GM04503 (cell line): ENCODE measurements at places on chromosomes 5 and 9.

- no peak for DNase-seq
Measured at GRCh38 chr5:142795251-142795650, 25.1 kb downstream of the ARHGAP26 start.

GRCh38 chr9:18629136-18629535 is 155.2 kb downstream of the ADAMTSL1 start:
- no peak for DNase-seq

GRCh38 chr5:166562246-166562645 is 1729.2 kb upstream of the WWC1 start:
- DNase-seq, result no peak

GRCh38 chr9:107360098-107360497 is 77.0 kb downstream of the RAD23B start:
- no peak for DNase-seq

DNA sequence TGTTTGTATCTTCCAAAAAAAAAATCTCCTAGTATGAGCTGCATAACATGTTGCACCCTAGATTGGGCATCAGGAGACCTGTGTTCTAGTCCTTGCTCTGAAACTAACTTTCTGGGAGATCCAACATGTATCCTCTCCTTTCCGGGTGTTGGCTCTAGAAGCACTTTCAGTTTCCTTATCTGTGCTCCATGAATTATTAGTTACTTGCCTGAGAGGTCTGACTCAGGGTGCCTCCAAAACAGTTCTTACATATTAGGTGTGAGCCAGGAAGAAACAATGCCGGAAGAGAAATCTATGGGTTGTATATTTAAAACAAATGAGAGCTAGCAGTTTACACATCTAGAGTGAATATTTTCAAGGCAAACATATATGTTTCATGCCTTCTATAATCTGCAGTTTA is 36.7 kb upstream of the SLC36A2 start:
- DNase-seq, result no peak

DNA sequence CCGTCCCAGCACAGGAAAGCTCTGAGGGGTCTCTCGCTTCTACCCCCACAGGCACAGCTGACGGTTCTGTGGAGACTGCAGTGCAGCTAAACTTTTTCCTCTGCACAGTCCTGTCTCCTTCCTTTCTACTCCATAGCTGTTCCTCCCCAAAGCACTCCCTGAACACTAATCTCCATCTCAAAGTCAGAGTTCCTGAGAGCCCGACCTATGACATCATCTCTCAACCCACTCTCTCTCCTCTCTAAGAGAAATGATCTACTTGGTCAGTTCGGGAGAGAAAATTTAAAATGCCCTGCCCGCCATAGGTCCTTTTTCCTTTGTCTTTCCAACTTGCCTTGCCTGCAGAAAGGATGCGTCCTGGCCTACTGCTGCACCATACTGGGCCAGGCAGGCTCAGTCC is 90.6 kb downstream of the FANCC start:
- DNase-seq, result no peak

DNA sequence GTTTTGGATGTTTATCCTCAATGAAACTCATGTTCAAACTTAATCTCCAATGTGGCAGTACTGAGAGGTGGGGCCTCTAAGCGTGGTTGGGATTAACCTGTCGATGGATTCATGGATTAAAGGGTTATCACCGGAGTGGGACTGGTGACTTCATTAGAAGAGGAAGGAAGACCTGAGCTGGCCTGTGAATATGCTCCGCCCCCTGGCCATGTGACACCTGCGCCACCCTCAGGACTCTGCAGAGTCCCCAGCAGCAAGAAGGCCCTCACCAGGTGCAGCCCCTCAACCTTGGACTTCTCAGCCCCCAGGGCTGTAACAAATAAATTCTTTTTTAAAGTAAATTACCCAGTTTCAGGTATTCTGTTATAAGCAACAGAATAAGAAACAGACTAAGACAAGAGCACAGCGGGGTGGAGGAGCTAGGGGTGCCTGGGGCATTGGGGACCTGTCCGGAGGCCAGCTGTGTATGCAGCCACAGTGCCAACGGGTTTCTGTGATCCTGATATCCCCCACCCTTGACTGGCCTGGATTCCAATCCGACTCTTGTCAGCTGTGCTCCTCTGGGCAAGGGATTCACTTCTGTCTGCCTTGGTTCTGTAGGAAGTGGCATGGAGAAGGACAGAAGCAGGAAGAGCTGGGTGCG is 3.2 kb upstream of the MAPK9 start:
- no peak for DNase-seq

DNA sequence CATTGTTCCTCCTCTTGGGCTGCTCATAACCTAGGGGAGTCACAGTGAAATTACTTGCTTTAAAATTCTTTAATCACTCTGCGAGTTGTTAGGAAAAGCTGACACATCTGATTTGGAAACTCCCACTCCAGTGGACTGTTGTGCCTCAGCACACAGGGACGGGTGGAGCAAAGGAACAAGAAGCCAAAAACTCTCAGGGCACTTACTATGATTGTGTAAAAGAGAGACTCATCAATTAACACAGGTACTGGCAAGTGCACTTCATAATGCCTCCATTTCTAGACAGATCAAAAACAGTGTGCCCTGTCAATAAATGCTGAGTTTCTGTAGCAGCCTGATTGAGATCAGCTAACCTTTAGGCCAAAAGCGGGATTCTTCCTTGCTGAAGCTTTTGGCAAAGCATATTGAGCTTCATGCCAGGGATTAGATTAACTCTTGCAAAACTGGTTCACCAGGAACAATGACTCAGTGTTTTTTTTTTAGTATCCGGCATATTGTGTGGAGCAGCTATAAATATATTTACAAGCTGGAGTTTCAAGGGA is 55.9 kb downstream of the TMC1 start:
- peak; percentile 76 for DNase-seq

DNA sequence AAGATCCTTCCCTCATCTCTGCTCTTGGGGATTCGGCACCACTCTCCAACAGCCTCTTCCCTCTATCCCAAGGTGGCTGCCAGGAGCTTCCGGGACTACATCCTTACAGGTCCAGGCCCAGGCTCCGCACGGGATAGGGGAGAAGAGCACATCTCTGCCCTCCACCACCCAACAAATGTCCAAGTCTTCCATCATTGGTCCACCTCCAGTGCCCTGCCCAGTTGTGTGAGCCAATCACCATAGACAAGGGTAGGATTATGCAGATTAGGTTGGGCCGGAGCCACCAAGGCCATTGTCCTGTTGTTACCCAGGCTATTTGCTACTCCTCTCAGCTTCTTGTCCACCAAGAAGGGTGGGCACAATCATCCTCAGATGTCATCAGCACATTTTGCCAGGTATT is 9.1 kb downstream of the UNC5A start:
- DNase-seq, result no peak

- DNase-seq, result no peak
Measured at GRCh38 chr5:80877592-80877991, 82.6 kb upstream of the RASGRF2 start.

GRCh38 chr5:130601-131131 is 38.7 kb downstream of the PLEKHG4B start:
- DNase-seq, result peak; percentile 37

DNA sequence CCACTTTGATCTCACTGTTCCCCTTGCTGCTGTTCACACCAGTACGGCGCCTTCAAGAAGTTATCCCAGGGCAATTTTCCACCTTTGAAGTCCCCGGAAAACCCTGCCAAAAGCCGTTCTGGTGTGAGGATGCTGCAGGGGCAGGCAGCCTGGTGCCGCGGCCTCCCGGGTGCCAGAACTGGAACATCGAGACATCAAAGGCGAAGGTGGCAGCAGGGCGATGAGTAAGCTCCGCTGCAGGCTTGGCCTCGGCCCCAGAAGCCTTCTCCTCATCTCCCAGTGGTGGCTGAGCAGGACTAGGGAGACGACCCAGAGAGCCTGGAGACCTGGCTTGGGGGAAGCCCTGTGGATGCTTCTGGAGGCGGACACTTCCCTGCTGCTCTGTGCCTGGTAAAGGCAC is 115.3 kb upstream of the MSX2 start:
- DNase-seq, result no peak

DNA sequence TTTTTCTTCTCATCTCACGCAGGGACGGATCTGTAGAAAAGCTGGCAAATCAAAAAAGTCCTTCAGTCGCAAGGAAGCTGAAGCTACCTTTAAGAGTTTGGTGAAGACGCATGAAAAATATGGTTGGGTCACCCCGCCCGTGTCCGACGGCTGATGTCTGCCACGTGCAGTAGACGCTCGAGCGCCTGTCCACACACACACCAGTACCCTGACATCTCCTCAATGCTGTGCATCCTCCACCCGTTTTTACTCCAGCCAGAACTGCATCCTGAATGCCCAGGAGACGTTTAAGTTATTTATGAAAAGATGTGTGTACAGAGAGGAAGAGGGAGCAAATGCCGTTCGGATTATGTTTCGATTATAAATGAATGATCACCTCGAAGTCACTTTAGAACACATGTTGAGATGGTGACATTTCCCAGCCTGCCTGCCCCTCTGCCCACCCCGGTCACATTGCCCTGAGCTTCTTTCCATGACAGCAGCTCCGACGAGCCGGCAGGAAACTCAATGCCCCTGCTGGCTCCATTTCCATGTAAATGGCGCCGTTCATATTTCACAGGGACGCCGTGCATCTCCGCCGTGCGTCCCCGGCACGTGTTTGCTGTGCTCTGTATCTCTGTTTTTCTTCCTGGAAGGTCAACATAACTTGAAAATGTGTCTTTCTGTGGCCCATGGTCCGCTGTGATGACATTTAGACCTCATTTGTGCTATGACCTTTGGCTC is 42.7 kb downstream of the UBE2QL1 start:
- DNase-seq, result no peak

DNA sequence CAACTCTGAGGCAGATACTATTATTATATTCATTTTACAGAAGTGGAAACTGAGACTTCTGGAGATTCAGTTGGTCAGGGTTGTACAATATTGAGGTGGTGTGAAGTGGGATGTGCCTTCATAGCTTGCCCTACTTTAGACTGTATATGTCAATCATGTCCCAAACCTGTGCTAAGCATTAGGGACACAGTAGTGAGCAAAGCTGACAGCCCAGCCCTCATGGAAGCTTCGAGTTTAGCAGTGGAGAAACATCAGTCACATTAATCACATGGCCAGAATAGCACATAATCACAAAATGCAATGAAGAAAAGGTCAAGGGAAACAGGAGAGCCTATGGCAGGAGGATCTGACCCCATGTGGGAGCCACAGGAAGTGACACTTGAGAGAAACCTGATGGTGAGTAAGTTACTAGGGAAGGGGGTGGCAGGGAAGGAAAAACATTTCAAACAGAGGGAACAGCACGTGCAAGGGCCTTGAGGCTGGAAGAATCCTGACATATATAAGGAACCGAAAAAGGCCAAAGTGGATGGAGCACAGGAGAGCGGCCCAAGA is 20.5 kb upstream of the RALGPS1 start:
- DNase-seq, result no peak

DNA sequence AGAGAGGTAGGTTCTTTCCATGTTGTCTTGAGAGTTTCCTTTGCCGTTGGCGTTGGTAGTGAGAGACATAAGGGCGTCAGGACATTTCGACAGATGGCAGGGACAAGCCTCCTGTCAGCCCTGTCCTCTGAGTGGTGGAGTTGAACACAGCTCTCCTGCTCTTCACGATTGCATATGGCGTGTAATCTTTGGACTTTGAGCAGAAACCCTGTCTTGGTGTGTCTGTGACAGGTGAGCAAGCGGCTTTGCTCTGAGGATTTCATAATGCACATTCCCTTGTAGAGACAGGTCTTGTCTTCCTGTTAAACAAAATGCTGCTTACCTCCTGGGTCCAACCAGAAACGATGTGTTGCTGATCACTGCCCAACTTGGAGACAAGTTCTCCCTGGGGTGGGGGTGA is 146.5 kb downstream of the NXNL2 start:
- DNase-seq, result no peak

- DNase-seq, result no peak
Measured at GRCh38 chr5:96256795-96257470, 176.1 kb downstream of the PCSK1 start.

DNA sequence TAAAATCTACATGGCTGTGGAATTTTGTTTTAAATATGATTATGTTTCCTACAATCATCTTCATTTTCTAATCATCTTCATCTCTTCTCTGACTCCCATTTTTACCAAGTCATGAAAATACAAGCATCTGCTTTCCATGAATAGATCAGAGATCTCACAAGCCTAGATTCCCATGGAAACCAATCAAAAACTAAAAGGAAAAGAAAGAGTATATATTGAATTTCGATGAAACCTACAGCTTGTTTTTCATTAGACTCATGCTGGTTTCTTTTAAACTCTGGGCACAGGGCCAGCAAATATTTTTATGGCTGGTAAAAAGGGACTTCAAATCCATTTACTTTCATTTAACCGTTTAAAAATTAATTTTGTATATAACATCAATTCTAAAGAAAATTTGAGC is 51.2 kb downstream of the INVS start:
- no peak for DNase-seq

DNA sequence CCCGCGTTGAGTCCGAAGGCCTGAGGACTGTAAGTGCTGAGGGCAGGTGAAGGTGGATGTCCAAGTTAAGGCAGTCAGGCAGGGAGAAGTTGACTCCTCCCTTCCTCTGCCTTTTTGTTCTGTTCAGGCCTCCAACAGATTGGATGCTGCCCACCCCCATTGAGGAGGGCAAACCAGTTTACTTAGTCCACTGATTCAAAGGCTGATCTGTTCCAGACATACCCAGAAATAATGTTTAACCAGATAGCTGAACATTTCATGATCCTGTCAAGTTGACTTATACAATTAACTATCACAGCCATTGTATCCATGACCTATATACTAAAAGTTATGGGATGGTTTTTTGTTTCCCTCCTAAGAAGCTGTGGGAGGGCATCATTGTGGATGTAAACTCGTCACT is 8.3 kb upstream of the TEX48 start:
- no peak for DNase-seq

- no peak for DNase-seq
Measured at GRCh38 chr9:37408933-37409710, 13.4 kb upstream of the GRHPR start.

- DNase-seq, result no peak
Measured at GRCh38 chr5:107483231-107484024, 187.3 kb downstream of the EFNA5 start.

- DNase-seq, result peak; percentile 98
Measured at GRCh38 chr5:33321026-33321425, 119.7 kb upstream of the TARS1 start.

DNA sequence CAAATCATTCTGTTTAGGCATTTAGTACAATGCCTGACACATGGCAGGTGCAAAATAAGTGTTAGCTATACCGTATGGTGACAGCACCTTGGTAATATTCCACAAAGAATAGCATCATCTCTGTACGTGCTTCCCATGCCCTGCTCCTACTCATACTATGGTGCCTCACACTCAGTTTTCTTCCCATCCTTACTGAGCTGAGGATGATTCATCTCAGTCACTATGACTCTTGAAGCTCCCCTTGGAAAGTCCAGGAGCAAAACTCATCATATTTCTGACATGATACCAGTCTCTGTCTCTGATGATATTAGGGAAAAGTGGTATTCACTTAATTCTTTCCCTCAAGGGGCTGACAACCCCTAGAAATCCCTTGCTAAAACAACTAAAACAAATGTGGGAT is 423.3 kb downstream of the EFNA5 start:
- DNase-seq, result no peak

DNA sequence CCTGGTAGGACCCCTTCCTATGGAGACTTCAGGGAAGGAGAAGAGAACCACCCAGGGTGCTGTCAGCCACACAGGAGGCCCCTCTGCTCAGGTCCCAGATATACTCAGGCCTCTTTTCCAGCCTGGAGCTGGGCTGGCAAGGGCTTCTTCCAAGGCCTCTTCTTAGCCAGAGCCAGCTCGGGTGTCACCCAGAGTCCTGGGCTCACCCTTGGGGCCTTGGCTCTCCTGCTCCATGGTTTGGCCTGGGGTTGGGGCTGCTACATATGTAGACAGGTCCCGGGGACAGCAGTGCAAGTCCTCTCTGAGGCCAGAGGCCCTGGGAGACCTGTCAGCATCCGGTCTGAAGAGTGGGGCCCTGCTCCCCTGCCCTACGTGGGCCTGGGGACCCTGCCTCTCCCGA is 22.8 kb downstream of the PAEP start:
- DNase-seq, result no peak
